ENCODE measurements at places on chromosomes 11 and 22.
A peak's percentile ranks its signal among the peaks of the same experiment; 100 is the strongest.

- DNase-seq: no peak
Observed at GRCh38 chr11:57711414-57712255, at the start of gene MED19. MED19 (minus strand) TSS chr11:57712215; CDS start chr11:57712179, 36 bp downstream.

DNA sequence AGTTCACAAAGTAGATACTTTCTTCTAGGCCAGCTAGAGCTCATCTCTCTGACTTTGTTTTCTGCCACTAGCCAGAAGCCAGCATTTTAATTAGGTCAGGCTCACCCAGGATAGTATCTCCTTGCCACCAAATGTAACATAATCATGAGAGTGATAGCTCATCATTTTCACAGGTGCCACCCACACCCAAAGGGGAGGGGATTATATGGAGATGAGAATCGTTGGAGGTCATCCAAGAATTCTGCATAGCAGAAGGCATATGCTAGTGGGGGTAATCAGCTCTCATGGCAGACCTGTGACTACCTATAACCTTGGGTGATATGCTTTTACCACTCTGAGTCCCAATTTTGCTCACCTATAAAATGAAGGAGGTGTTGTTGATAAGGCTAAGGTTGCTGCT is 523.0 kb downstream of the METTL15 start:
- DNase-seq: no peak

- DNase-seq: peak; percentile 71
Observed at GRCh38 chr11:121418625-121419114, 33.4 kb upstream of the SORL1 start.

DNA sequence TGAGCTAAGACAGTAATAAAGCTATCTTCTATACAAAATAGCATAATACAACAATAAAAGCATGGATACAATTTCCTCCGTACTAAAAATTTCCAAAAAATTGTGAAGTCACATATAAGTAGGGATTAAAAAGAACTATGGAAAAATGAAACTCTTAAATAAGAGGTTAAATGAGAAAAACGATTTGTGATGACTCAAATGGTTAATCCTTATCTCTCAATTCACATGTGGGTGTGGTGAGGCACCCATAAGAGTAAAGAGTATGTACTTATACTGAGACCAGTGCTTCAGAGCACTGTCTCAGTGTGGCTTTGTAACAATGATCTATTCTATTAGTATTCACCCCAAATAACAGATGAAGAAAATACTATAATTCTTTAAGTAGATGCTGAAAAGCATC is 25.0 kb upstream of the CCDC34 start:
- no peak for DNase-seq

- no peak for DNase-seq
Observed at GRCh38 chr22:44460287-44460686, 37.7 kb downstream of the RTL6 start.

GRCh38 chr11:1756791-1757771 is 6.6 kb downstream of the CTSD start:
- DNase-seq: no peak

- DNase-seq: no peak
Observed at GRCh38 chr11:134236834-134237556, 12.5 kb downstream of the VPS26B start.

DNA sequence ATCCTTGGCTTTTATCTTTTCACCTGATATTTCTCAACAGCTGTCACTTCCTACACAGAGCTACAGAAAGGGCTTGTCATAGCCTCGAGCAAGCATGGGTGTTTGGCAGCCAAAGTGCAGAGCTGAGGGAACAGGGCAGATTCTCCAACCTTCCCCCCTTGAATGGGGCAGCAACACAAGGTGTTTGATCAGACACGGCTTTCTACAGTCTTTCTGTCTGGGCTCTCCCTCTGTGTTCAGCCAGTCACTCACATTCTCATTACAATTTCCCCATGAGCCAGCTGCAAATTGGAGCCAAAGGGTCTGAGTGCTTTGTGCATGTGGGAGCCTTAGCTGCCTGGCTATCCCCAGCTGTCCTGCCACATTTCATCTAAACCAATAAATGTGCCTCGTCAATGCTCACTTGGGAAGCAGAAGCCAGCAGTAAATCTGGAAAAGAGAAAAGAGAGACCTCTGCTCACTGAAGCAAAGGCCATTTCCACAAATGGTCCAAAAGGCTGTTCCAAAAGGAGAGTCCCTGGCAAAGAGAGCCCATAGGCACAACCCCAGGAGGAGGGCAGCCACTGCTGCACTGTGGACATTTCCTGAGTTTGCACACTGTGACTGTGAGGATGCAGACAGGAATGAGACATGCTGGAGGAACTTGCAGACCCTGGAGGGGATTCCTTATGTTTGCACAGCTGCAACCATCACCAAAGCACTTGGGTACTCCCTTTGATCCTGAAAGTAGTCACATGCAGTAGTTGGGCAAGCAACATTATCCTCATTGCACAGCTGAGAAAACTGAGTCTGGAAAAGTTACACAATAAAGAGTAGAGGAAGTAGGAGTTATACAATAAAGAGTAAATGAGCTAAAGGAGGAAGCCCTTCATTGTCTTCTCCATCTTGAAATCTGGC is 186.8 kb downstream of the FAM181B start:
- DNase-seq: peak; percentile 25

- no peak for DNase-seq
Observed at GRCh38 chr11:23563591-23563990, 703.3 kb upstream of the CCDC179 start.

DNA sequence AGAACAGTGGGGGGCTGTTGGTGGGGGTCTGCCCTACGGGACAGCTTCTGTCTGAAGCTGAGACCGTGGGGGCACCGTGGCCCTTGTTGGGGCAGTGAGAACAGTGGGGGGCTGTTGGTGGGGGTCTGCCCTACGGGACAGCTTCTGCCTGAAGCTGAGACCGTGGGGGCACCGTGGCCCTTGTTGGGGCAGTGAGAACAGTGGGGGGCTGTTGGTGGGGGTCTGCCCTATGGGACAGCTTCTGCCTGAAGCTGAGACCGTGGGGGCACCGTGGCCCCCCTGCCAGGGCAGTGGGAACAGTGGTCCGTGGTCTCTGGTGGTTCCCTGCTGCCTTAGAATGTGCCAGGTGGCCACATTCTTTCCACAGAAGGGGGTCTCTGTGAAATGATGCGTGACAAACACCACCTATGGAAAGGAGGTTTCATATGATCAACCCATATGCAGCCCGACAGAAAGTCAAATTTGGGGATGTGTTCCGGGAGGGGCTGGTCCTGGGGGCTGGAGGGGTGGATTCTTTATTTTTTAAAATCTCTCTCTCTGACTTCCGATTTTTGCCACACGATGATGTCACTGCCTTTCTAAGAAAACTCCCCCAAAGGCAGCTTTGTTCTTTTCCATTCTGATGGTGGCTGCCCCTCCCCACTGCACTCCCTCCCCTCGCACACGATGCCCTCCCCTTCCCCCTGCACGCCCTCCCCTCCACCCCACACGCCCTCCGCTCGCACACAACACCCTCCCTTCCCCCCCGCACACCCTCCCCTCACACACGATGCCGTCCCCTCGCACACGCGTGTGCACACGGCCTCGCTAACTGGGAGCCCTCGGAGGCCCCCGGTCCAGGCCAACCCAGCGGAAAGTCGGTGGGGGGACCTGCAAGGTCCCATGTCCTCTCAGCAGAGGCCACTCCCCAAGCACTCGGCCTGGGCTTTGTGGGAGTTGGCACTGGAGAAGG is 1186.5 kb downstream of the BRD1 start:
- DNase-seq: peak; percentile 68

DNA sequence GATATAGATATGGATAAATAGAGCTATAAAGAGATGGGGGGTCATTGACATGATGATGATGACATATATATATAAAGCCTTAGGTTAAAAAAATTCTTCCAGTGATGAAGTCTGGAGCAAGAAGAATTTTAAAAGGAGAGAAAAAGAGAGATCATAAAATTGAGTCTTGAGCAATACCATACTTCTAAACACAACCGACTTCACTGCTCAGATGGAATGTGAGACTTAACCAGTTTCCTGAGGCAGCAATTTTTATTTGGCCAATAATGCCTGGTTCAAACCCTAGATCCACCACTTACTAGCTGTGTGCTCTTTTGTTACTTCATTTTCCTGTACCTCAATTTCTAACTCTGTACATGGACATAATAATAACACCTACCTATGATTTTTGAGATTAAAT is 229.5 kb downstream of the TTC28 start:
- DNase-seq: no peak

DNA sequence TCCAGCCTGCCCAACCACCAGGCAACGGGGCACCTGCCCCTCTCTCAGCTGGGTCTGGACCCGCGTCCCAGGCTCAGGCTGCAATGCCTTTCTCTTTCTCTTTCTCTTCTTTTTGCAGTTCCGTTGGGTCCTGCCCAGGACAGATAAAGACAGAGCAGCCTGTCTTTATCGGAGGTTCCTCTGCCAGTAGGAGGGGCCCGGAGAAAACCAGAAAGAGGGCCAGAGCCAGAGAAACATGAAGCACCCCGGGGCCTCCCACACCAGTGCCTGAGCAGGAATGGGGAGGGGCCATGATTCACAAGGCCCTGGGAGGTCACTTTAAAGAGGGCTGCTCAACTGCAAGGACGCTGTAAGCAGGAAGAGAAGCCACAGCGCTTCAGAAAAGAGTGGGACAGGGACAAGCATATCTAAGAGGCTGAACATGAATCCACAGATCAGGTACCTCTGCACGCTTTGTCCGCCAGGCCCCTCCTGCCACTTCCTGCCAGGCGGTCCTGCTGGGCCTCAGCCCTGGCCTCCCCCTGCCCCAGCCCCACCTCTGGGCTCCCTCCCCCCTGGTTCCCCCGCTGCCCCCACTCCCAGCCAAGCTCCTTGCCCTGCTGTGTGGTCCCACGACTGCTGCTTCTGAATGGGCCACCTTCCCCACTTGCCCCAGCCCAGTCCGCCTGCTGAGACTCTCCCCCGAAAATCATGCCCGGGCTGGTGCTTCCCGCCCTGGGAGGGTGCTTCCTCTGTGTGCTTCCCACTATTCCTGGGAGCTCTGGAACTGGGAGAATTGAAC is at the start of gene APOBEC3C:
Gene APOBEC3C, plus strand, starts transcription at position 316 of the 781 bp plus-strand sequence. Its CDS starts 106 bp downstream, at position 422.
- peak; percentile 76 for DNase-seq

DNA sequence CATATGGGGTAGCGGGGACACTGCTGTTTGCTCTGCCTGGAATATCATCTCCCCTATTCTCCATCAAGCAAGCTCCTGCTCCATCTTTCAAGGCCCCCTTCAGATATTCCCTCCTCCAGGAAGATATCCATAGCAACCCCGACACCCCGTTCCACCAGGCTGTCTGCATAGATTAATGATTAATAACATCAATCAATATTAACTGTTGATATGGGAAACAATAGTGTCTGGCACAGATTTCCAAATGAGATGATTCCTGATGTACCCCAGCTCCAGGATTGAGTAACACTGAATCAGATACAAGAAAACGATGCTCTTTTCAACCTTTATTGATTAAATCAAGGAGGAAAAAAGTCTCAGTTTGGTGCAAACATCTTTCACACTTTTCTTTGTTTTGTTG is 7.5 kb upstream of the TPST2 start:
- DNase-seq: no peak

GRCh38 chr11:1302041-1302460 is 7.4 kb downstream of the TOLLIP start:
- DNase-seq: peak; percentile 14

DNA sequence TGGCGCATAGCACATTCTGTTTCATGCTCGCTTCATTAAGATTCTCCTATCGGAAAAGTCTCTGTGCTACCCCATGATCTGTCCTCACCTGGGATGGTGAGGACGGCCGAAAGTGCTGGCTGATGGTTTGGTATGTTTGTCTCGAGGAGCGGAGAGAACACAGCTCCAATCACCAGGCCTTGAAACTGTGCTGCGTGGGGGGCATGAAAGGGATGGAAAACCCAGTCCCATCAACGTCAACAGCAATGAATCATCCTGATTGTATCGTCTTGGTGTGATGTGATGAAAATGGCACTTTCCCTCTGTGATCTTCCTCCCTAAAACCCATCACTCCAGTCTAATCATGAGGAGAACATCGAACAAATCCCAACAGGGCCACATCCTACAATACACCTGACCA is 8.4 kb downstream of the FXYD6 start:
- DNase-seq: no peak

- no peak for DNase-seq
Observed at GRCh38 chr11:75068559-75068958, 28.1 kb downstream of the OR2AT4 start.

DNA sequence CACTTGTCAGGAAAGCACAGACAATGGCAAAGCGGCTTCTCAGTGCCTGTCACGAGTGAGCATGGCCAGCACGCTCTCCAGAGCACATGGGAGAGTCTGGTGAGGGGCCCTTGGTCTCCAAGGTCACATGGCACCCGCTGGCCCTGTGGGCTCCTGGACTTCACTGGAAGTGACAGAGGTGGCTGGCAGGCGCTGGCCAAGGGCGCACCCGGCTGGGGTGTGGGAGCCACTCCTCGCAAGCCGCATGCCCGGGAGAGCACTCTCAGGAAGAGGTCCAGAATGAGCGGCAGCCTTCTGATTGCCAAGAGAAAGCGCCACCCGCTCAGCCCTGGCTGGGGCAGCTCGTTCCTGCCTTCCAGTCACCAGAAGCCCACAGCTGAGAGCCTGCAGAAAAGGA is 17.1 kb upstream of the MOB2 start:
- DNase-seq: no peak

DNA sequence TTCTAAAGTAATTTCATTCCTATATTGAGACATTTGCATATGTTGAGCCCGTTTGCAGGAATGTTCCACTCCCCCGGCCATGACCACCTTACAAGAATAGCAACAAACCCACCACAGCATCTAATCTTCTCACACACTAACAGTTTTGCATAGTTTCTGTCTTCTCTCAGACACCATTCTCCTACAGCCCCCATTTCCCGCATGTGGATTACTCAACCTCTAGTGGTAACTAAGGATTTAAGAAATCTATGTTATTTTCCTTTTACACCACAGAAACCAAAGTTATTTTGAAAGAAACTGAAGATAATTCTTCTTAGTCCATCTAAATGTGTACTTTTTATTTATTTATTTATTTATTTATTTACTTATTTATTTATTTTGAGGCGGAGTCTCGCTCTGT is 2.3 kb downstream of the MS4A4E start:
- no peak for DNase-seq
